ENCODE measurements at places on chromosomes 13 and 19.

GRCh38 chr13:27442797-27443196, 7.6 kb downstream of the MTIF3 start:
- no peak for DNase-seq

GRCh38 chr19:57812226-57812625, 2.5 kb downstream of the ZNF552 start:
- DNase-seq = no peak

- DNase-seq = peak; percentile 98
Measured at GRCh38 chr19:49877879-49878743, 609 bp downstream of the TBC1D17 start.

- no peak for DNase-seq
Measured at GRCh38 chr13:113493315-113493951, 2.9 kb upstream of the DCUN1D2 start.

- DNase-seq = no peak
Measured at GRCh38 chr13:20699715-20700114, 3.8 kb upstream of the IL17D start.

DNA sequence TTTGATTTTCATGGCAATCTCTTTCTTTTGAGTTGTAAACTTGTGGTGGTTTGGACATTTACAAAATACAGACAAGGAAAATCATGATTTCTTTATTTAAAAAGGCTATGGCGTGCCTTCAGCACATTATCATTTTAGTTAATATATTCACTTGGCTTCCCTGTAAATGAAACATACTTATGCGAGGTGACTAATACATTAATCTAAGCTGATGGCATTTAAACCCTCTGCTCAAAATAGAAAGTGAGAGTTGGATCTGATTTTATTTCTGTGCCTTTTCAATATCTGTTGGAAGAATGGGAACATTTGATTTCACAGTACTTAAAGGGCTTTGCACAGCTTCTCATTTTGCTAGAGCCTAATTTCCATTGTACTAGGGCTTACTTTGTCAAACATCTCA, 289.8 kb downstream of the MTUS2 start:
- no peak for DNase-seq

DNA sequence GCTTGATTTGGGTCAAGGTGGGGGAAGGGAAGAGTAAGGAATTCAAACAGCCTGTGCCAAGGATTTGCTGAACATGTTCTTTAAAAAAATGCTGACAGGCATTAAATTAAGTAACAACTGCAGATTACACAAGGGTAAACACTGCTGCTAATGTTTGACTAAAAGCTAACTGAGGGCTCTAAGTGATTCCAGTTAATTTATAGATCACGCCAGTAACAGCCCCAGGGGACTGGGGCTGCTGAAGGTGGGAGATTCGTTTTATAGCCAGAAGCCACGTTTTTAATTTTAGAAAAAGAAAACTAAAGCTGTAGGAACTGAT, 321.7 kb downstream of the DLEU7 start:
- no peak for DNase-seq

DNA sequence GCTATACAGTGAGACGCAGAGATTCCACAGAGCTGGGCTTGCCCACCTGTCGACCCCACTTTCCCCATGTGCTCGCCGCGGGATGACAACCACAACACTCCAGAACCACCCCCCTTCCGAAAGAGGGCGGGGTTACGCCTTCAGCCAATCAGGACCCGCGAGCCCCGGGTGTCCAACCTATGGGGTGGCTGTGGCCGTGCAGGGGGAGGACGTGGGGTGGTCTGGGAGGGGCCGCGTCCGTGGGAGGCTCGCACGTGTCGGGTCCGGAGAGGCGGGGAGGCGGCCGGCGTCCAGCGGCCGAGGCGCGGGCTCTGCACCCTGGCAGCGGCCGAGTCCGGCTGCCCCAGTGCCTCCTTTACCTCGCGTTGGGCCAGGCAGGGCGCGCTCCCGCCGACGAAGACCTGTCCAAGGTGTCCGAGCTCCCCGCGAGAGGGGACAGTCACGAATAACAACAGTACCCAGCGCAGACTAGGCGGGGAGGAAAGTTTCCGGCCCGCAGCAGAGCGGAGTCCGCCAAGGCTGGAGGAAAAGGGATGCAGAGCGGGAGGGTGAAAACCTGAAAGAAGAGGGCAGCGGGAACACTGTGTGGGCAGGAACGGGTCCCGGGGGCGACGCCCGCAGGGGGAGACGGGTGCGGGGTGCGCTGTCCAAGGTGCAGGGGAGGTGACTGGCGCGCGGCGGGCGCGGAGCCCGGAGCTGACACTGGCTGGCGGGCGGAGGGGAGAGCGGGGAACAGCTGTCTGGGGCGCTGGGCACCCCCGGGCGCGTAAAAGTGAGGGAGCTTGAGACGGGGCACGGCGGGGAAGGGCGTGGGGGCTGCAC, 911 bp downstream of the ENOX1 start:
- DNase-seq = no peak

- DNase-seq = no peak
Measured at GRCh38 chr19:19445911-19446361, 40.5 kb downstream of the GATAD2A start.

- DNase-seq = peak; percentile 77
Measured at GRCh38 chr19:38506723-38507550, 73.4 kb downstream of the RYR1 start.

GRCh38 chr19:664913-665443, 2.0 kb upstream of the RNF126 start:
- DNase-seq = peak; percentile 76

GRCh38 chr13:80297094-80297493, 43.8 kb downstream of the SPRY2 start:
- DNase-seq = no peak

DNA sequence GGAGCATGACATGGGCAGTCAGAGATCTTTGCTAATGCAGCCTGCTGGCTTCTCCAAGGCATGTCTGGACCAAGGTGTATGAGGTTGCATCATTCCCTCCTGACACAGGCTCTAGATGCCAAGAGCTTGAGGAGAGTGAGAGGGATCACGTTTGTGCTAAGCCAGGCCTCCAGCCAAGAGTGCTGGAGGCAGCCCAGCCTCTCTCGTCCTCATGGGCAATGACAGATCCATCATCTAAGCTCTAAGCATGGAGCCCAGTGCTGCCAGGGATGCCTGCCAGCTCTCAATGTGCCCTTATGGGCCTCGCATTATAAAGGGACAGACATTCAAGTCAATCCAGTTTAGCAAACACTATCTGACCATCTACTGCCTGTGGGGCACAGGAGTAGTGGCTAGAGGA, 136.3 kb upstream of the VSTM2B start:
- no peak for DNase-seq

DNA sequence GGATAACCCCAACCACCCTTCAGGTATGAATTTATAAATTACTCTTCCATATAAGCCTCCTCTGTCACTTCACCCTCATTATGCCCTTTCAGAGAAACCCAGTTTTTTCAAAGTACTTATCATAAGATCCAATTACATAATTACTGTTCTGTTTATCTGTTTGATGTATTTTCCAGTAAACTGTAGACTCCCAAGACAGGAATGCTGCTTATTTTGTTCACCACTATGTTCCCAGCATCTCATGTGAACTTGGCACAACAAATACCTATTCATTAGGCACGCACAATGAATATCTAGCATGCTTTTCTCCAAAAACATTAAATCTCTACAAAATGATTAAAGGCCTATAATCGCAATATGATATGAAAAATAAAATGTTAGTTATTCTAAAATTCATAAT, 13.2 kb downstream of the ENOX1 start:
- no peak for DNase-seq

- no peak for DNase-seq
Measured at GRCh38 chr13:45879666-45880065, 28.1 kb upstream of the SIAH3 start.

- no peak for DNase-seq
Measured at GRCh38 chr19:4327877-4328242, 10.8 kb downstream of the STAP2 start.

DNA sequence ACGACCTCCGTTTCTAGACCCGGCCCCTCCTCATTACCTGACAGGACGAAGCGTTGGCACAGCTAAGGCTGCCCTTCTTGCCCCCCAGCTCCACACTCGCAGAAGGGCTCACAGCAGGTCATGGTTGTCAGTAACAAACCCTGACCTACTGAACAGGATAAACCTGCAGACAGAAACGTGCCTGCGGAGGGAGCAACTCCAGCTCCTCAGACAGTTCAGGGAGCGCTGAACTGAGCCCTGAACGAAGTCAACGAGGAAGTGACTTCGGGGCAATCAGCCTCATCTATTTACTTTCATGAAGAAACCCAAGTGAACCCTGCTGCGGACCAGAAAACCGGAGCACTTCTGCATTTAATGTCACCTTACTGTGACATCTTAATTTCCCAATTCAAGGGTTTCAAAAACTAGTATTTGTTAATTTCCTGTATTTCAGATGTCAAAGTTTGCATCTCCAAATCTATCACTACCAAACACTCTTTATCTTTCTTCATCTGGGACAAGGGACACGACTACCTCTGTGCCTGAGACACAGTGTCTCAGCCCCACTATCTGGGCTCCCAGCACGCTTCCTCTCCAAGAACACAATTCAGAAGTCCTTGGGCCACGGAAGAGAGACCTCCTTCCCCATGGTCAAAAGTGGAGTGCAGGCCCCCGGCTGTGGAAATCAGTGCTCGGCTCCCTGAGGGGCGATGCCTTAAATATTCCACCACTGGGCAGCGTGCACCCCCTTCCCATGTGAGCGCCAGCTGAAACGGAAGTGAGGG, 40.2 kb downstream of the CARS2 start:
- DNase-seq = no peak

- no peak for DNase-seq
Measured at GRCh38 chr13:92951273-92951890, 275.2 kb upstream of the GPC6 start.

DNA sequence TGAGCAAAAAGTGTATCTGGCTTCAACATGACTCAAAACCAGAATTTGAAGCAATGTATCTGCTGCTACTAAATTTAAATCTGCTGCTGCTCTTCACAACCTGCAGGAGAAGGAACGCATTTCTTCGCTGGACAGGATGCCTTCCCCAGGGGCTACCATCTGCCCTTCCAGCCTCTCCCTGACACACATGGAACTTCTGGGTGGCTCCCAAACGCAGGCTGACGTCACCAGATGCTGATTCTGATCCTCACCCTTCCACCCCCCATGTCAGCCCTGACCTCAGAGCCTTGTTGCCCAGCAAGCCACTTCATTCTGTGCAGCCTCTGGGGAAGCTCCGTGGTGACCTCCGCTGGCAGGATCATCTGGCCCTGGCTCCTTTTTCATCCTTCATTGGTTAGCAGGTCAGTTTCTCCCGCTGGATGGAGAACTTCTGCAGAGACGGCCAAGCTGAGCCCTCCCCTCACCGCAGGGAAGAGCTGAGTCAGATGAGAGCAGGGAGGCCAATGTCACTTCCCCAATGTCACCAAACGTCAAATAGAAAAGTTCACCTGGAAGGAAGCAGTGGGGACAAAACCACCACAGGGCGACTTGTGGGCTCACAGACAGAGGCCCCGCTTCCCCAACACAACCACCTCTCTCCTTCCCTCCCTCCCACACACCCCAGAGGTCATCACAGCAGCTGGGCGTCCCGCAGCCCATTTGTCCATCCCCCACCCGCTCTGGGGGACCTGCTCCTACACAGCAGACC, 14.0 kb upstream of the RAB20 start:
- no peak for DNase-seq

DNA sequence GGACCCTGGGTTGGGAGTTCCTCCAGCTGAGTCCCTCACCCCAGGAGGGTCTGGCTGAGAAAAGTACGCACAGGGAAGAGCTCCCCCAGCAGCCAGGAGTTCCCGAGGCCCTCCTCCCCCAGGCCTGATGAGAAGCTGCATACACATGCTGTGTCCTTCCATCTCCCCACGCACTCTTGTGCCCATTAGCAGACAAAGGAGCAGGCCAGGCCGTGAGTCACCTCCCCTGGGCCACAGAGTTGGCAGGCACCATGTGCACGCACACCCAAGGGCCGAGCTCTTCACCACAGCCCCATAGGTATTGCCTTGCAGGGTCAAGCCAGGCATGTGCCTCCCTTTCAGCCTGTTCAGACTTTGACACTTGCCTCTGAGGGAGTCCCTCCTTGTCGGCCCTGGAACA, 17.5 kb downstream of the MAU2 start:
- no peak for DNase-seq

- DNase-seq = no peak
Measured at GRCh38 chr13:108495646-108496361, 133.6 kb upstream of the MYO16 start.

DNA sequence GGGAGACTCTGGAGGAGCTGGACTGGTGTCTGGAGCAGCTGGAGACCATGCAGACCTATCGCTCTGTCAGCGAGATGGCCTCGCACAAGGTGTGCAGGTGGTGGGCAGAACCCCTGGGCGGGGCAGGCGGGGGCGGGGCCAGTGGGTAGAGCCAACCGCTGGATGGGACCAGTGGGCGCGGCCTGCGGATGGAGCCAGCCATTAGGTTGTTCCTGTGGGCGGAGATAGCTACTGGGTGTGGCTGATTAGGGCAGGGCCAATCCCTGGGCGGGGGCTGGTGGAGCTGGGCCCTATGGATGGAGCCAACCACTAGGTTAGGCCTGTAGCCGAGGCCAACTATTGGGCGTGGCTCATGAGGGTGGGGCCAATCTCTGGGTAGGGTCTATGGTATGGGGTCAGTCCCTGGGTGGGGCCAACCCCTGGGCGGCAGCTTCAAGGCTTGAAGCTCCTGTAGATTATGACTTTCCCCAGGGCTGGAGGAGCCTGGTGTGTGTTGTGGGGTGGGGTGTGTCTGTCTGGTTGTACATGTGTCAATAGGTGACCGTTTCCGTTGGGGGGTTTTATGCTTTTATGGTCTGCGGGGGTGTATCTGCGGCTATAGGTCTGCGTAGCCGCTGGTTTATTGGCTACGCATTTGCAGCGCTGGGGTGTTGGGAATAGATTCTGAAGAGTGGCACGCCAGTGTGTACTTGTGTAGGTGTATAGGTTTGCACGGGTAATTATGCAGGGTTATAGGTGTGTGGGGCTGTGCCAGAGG, 30.7 kb downstream of the PDE4A start:
- DNase-seq = no peak

GRCh38 chr13:29920025-29920643, 69.7 kb upstream of the UBL3 start:
- DNase-seq = no peak

GRCh38 chr19:12202250-12202649, 39.4 kb downstream of the ZNF136 start:
- peak; percentile 53 for DNase-seq

GRCh38 chr13:40758811-40759210, 12.2 kb downstream of the MRPS31 start:
- DNase-seq = no peak

- DNase-seq = no peak
Measured at GRCh38 chr13:37164635-37165034, 59.2 kb upstream of the CSNK1A1L start.

DNA sequence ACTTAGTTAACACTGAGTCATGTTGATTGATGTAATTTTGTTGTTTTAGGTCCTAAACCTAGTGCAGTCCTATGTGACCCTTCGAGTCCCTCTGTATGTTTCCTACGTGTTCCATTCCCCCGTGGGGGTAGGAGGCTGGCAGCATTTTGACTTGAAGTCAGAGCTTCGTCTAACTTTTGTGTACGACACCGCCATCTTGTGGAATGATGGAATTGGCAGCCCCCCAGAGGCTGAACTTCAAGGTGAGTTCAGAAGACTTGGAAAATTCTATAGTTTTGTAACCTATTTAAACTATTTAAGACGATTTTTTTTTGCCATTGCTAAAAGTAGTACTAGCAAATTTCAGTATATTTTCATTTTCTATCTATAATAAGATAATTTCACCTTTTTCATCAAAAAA, 117.9 kb downstream of the STOML3 start:
- DNase-seq = peak; percentile 2
